Heart left ventricle (tissue), 16 donors: ENCODE measurements at places on chromosomes 11 and 22. TPM values are rescaled to one million over a fixed set of nuclear protein-coding genes. Genes with fewer than 3 reads are reported as not detected.

GRCh38 chr11:112665291-112665690, 295.9 kb upstream of the NCAM1 start:
- no peak overlapping the region for H3K4me3 ChIP-seq
- no peaks in the 10 kb centered on the region for H3K27me3 ChIP-seq
- H3K27ac ChIP-seq = no peak overlapping the region
- H3K36me3 ChIP-seq = no peaks in the 10 kb centered on the region
- no peak for DNase-seq
- no peaks in the 10 kb centered on the region for H3K4me1 ChIP-seq

DNA sequence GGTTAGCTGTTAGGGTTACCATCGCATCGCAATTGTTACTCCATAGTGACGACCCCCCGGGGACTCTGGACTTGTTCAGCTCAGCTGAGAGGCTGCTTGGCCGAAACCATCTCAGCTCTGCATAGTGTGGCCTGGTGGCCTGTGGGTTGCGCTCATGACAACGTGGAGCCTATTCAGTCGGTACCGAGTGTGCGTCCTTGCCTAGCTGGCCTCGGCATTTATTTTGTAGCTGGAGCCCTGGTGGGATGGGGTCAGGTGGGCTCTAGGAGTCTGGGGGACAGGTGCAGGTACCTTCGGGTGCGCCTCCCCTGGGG, 13.5 kb downstream of the LRP5 start:
- H3K4me1 ChIP-seq = peaks cover 12% of the 10 kb centered on the region
- H3K27ac ChIP-seq = no peak overlapping the region
- no peak for DNase-seq
- H3K4me3 ChIP-seq = no peak overlapping the region
- H3K27me3 ChIP-seq = no peaks in the 10 kb centered on the region
- H3K36me3 ChIP-seq = no peaks in the 10 kb centered on the region

DNA sequence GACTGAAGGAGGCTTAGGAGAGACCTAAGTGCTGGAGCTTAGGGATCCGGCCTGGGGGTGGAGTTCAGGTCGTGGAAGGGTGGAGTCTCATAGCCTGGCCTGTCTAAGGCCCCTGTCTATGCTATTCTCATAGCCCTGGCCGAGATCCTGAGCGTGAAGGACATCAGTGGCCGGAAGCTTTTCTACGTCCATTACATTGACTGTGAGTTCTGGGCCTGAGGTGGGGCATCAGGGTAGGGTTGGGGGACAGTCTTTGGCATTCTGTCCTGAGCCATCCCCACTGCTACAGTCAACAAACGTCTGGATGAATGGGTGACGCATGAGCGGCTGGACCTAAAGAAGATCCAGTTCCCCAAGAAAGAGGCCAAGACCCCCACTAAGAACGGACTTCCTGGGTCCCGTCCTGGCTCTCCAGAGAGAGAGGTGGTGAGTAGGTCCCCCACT, 603 bp downstream of the KAT5 start:
- H3K4me1 ChIP-seq = peaks cover 17% of the 10 kb centered on the region
- no peak for DNase-seq
- no peaks in the 10 kb centered on the region for H3K27me3 ChIP-seq
- H3K4me3 ChIP-seq = peak overlapping the region; percentile 78
- H3K36me3 ChIP-seq = peaks cover 47% of the 10 kb centered on the region
- H3K27ac ChIP-seq = peak overlapping the region; percentile 95

DNA sequence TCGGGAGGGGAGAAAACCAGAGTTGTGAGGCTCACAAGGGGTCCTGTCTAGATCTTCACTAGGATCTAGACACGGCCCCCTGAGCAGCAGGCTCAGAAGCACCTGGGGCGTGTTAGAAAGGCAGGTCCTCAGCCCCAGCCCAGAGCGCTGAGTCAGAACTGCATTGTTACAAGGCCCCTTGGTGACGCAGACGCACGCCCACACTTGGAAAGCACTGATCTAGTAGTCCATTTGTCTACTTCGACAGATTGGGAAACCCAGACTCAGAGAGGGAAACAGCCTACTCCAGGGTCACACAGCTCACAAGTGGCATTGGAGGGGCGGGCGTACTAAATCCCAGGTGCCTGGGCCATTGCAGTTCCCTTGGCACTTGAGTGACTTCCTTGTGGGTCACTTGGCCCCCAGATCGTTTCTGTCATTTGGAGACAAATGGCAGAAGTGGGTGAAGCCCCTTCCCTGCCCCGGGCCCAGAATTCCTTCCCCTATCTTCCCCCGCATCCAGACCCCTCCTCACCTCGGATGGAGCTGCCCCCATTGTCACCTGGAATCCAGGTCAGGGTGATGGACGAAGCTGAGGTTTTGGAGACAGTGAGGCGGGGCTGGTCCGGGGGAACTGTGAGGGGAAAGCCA, 110.8 kb downstream of the CEP164 start:
- H3K4me3 ChIP-seq = no peak overlapping the region
- no peak overlapping the region for H3K27ac ChIP-seq
- no peaks in the 10 kb centered on the region for H3K27me3 ChIP-seq
- H3K4me1 ChIP-seq = no peaks in the 10 kb centered on the region

DNA sequence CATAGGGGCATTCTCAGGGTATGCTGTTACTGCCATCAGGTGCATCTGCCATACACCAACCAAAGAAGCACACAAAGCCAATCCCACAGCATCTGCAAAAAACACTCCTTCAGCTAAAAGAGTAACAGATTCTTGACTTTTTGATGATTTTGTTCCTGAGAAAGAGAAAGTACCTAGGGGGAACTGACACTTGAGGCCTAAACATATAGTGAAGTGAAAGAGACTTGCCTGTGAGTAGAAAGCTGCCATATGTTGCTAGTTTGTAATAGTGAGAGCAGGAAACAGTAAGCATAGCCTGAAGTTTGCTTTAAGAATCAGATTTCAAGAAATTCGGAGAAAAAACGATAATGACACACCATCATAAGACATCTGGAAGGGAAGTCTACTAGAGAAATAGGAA, 97.9 kb upstream of the CTSC start:
- no peak overlapping the region for H3K4me3 ChIP-seq
- H3K27ac ChIP-seq = no peak overlapping the region
- H3K36me3 ChIP-seq = no peaks in the 10 kb centered on the region
- H3K4me1 ChIP-seq = no peaks in the 10 kb centered on the region
- H3K27me3 ChIP-seq = no peaks in the 10 kb centered on the region
- no peak for DNase-seq

GRCh38 chr11:95085117-95085816, 4.4 kb upstream of the ENDOD1 start:
- H3K4me1 ChIP-seq = no peaks in the 10 kb centered on the region
- H3K36me3 ChIP-seq = no peaks in the 10 kb centered on the region
- no peak overlapping the region for H3K4me3 ChIP-seq
- no peaks in the 10 kb centered on the region for H3K27me3 ChIP-seq

Gene KLHL35
- 0.59 TPM for total RNA-seq

Gene OSM
- 0.42 TPM for total RNA-seq
